ENCODE measurements at places on chromosomes 4 and X. TPM values are rescaled to one million over a fixed set of nuclear protein-coding genes. Genes with fewer than 3 reads are reported as not detected.
A peak's percentile ranks its signal among the peaks of the same experiment; 100 is the strongest.

DNA sequence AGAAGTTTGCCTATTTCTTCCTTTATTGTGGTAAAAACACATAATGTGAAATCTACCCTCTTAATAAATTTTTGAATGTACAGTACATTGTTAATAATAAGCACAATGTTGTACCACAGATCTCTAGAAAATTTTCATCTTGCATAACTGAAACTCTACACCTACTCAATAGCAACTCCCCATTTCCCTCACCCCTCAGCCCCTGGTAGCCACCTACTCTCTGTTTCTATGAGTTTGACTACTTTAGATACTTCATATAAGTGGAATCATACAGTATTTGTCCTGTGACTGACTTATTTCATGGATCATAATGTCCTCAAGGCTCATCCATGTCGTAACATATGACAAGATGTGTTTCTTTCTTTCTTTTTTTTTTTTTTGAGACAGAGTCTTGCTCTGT, 446.4 kb downstream of the RPA4 start:
- no peak for DNase-seq

DNA sequence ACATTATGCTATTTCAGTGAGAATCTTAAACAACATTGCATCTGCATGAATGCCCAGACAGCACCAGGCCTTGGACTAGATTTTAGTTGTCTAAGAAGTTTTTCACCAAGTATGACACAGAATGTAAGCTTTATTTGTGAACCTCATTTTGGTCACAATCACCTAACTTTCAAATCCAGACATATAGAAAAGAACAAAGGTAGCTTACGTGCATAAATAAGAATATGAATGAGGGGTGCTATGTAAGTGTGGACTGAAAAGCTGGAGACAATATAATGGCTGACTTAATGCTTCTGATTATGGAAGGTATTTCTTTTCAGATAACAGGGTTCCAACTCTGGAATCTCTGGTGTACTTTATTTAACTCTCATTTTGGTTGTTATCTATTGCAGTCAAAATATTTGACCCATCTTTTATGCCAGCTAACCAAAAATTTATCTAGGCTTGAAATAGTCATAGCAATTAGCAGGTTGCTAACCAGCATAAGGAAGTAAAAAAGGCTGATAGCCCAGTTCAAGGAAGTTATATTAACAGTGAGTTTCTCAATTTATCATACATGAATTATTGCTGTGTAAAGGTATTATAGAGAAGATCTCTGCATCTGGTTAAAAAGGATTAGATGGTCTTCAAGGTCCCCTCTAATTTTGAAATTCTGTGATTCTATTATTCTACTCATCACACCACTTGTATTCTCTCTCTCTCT, 36.5 kb downstream of the SLC7A11 start:
- DNase-seq = no peak

GRCh38 chr4:186078981-186079638, 10.2 kb downstream of the TLR3 start:
- peak; percentile 24 for DNase-seq

The GNRHR gene
- 0.55 TPM for polyA plus RNA-seq

The CAPN6 gene
- polyA plus RNA-seq = 7.3 TPM

GRCh38 chrX:20217271-20217670, 49.4 kb downstream of the RPS6KA3 start:
- peak; percentile 11 for DNase-seq

DNA sequence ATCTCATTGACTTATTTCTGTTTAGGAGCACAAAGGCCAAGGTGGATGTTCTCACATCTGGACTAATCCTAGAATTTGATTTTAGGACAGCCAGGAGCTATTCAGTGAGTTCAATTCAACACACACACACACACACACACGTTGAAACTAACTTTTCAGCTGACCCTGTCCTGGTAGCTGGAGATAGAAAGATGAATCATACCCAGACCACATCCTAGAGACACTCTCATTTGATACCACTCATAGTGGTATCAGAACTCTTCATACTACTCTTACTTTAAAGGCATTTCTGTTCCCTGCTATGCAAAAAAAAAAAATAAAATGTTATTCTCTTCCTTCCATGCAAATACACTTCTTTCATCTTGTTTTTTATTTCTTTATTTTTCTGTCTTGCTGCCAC, 36.7 kb downstream of the KLF8 start:
- DNase-seq = no peak

- no peak for DNase-seq
These were observed 119.6 kb downstream of the BEND2 start for GRCh38 chrX:18101087-18101486.

All from large intestine (tissue), 12 donors.